ENCODE measurements at places on chromosomes 11 and 22. TPM values are rescaled to one million over a fixed set of nuclear protein-coding genes. Genes with fewer than 3 reads are reported as not detected.

GRCh38 chr11:15224466-15224865 is 109.7 kb downstream of the INSC start:
- DNase-seq = no peak
- no peak overlapping the region for H3K4me3 ChIP-seq
- H3K4me1 ChIP-seq = no peaks in the 10 kb centered on the region
- H3K36me3 ChIP-seq = no peaks in the 10 kb centered on the region
- H3K27ac ChIP-seq = no peak overlapping the region

DNA sequence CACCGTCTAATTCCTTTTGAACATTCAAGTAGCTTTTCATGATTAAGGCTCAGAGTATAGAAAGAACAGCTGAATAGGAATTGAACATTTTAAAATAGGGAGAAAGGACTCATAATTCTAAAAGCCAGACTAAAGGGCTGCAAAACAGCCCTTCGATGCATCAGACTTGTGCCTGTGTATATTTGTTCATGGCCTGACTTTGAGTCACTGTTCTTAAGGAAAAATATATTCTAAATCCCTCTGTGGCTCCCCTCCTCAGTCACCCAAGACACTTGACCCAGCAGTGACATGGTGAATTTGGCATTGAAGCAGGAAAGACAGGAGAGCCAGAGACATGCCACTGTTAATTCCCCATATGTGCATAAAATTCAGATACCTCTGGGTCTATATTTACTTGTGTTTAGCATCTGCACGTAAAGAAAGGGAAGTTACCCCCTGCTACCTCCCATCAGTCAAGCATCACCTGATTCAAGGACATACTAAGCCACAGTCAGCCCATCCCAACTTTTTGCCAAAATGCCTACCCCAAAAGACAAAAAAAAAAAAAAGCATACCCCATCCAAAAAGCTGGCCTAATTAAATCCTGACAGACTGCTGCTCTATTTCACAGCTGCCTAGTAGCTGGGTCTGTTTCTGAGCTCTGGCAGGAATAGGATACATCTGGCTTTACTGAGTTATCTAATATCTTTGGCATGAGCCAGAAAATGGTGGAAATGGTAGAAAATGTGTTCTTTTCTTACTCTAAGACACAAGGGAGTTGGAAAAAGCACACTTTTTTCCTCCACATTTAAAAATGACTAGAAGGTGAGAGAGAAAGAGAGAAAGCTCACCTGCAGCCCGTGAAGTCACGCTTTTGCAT is 93.5 kb downstream of the COMMD9 start:
- H3K27me3 ChIP-seq = no peaks in the 10 kb centered on the region
- no peaks in the 10 kb centered on the region for H3K4me1 ChIP-seq
- H3K36me3 ChIP-seq = no peaks in the 10 kb centered on the region
- no peak overlapping the region for H3K27ac ChIP-seq

Gene SIK2
- total RNA-seq = 28.0 TPM

- no peaks in the 10 kb centered on the region for H3K36me3 ChIP-seq
- H3K4me1 ChIP-seq = no peaks in the 10 kb centered on the region
- H3K27me3 ChIP-seq = no peaks in the 10 kb centered on the region
- H3K27ac ChIP-seq = no peak overlapping the region
Observed at GRCh38 chr11:93869830-93870229, 19.4 kb upstream of the VSTM5 start.

- no peaks in the 10 kb centered on the region for H3K27me3 ChIP-seq
- H3K4me1 ChIP-seq = no peaks in the 10 kb centered on the region
- H3K4me3 ChIP-seq = no peak overlapping the region
Observed at GRCh38 chr22:30864441-30865420, 103.8 kb downstream of the MORC2 start.

Gene PRRG4
- total RNA-seq = 1.4 TPM

Gene GTSE1
- total RNA-seq = 0.63 TPM

Gene RAB30
- total RNA-seq = 12.1 TPM

- no peaks in the 10 kb centered on the region for H3K27me3 ChIP-seq
- H3K27ac ChIP-seq = no peak overlapping the region
- H3K4me1 ChIP-seq = peaks cover 6% of the 10 kb centered on the region
- DNase-seq = no peak
Observed at GRCh38 chr22:39381009-39381755, 18.4 kb upstream of the TAB1 start.

Gene KBTBD3
- 4.2 TPM for total RNA-seq
